Stimulated activated CD8-positive, alpha-beta memory T cell treated with anti-CD3 and anti-CD28 coated beads, Interleukin-2, amount 100 ng/mL, for 48 hours (primary cell): ENCODE measurements at places on chromosomes 1 and 21.

- no peak for DNase-seq
Observed at GRCh38 chr1:48266576-48266975, 44.1 kb downstream of the SLC5A9 start.

- DNase-seq: no peak
Observed at GRCh38 chr1:220655961-220656740, 34.0 kb upstream of the C1orf115 start.

GRCh38 chr1:7497107-7497637 lies 273.9 kb upstream of the VAMP3 start:
- no peak for DNase-seq

DNA sequence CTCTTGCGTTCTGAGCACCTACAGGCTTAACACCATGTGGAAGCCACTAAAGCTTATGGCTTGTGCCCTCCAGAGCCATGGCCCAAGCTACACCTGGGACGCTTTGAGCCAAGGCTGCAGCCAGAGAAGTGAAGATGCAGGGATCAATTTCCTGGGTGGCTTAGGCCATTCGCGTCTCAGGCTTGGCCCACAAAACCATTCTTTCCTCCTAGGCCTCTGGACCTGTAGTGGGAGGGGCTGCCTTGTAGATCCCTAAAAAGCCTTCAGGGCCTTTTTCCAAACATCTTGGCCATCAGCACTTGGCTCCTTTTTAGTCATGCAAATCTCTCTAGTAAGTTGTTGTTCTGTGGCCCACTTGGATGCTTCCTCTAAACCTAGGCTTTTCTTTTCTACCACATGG lies 401.7 kb upstream of the RUNX1 start:
- no peak for DNase-seq

- DNase-seq: no peak
Observed at GRCh38 chr21:33348706-33349105, 23.9 kb downstream of the IFNAR1 start.

- DNase-seq: no peak
Observed at GRCh38 chr1:64010316-64010715, 193.1 kb upstream of the UBE2U start.

DNA sequence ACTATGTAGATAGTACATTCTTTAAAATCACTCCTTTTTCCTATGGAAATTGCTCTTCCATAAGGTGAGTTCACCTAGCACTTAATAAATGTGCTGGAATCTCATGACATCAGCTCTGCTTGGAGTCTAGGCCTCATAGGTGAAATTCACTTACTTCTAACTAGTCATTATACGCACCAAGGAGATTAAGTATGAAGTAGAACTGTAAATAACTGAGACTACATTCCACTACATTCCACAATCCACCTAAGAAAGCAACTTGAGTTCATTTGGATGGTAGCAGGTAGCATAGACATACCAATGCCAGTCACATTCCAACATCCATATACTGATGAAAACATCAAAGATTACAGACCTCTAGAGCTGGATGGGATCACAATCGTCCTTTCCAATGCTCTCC lies 64.3 kb downstream of the NIBAN1 start:
- no peak for DNase-seq

DNA sequence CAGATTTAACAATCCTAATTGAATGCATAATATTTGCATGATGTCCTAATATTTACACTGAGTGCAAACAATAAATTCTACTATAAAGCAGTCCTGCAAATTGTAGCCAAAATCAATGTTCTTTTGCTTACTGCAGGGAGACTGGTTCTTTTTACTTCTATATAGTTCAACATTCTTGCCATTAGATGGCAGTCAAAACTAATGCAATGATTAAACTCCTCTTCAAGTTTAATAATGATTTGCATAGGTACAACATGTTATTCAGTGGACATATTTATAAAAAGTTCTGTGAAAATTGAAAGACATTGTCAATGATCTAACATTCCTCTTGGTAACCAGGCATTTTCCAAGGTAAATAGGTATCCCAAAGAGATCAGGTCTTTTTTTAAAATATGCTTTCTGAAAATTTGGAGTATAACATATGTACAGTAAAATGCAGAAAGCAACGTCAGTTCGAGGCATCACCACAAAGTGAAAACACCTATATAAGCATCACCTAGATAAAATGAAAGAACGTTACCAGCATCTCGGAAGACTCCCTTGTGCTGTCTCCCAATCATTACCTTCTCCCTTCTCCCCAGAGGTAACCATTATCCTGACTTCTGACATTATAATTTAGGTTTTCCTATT lies 9.8 kb upstream of the FNBP1L start:
- DNase-seq: no peak

DNA sequence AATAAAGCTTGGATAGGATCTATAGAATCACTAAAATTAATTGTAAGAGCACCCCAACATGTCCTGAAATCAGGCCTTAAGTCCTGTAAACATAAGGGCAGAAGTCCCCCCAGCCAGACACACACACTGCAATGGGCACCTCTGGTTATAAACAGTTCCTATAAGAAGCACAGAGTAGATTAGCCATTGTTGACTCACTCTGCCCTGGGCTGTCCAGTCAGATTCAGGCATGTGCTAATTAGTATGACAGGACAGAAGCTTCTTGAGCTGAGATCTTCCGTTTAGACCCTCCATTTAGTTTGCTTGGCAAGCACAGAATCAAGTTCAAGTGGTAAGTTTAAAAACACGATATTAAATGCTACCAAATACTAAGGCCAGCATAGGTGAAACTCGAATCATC lies 11.8 kb upstream of the DENND1B start:
- no peak for DNase-seq

GRCh38 chr1:15557008-15557407 lies 27.8 kb downstream of the AGMAT start:
- no peak for DNase-seq

- no peak for DNase-seq
Observed at GRCh38 chr1:119331915-119332314, 36.7 kb upstream of the HAO2 start.
